ENCODE measurements at places on chromosomes 7 and 10.
A peak's percentile ranks its signal among the peaks of the same experiment; 100 is the strongest.

GRCh38 chr10:126373972-126374371 lies 14.3 kb downstream of the ADAM12 start:
- peak; percentile 37 for DNase-seq

DNA sequence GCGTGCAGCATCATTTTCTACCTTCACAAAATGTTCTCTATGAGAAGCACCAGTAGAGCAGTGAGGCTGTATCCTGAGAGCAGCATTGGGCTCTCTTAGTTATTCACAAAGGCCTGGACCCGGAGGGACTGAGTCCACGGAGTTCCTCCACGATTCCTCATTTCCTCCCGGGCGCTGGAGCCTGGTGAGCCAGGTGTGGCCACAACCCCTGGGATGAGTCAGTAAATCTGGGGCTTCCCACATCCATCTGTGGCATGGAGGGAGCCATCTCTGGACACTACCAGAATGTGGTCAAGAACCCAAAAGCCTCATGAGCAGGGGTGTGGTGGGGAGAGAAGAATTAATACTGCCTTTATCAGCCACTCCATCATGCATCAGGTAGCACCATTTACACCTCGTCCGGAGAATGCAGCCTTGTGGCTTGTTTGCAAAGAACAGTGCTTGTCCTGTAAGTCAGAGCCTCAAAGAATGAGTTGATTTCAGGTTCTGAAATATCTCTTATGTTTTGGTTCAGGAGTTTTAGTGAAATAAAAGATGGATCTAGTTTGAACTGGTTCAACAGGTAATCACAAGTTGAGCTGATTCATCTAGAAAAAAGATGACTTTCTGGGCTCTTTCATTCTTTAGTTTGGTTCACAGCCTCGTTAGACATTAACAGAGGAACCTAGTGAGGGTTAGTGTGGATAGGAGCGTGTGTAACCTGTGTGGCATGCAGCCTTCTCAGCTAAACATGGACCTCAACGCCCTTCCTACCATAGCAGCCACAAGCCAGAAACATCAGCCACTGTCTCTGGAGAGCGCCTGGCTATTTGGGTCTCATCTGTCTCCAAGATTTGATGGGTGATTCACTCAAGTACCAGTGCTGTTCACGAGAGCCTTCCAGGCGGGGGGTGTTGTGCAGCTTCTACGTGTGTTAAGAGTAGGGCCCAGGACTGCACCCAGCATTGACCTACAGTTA lies 95.2 kb downstream of the WDR37 start:
- DNase-seq, result no peak

DNA sequence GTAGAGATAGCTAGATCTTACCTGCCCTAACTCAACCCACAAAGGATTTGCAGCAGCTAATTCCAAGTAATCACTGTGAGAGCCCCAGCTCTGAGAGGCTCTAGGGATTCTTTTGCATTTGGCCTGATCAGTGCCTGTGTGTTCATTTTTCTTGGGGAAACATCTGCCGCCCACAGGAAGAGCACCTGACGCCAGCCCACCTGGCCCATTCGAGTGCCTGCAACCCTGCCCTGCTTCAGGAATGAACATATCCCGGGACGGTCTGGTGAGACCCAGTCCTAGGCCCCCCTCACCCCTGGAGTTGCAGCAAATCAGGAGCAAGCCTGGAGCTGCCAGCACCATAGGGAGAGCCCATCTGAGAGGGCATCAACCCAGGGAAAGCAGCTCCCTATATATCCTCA lies 38.8 kb downstream of the GSDME start:
- DNase-seq, result no peak

GRCh38 chr7:146875237-146875785 lies 758.7 kb downstream of the CNTNAP2 start:
- no peak for DNase-seq

- DNase-seq, result no peak
Measured at GRCh38 chr7:128893251-128894100, 17.0 kb downstream of the KCP start.

GRCh38 chr7:70660154-70660818 lies 471.7 kb upstream of the GALNT17 start:
- DNase-seq, result no peak

GRCh38 chr7:98267303-98267702 lies 14.2 kb upstream of the BRI3 start:
- DNase-seq, result no peak

- peak; percentile 68 for DNase-seq
Measured at GRCh38 chr7:120867932-120868331, 10.0 kb upstream of the TSPAN12 start.

DNA sequence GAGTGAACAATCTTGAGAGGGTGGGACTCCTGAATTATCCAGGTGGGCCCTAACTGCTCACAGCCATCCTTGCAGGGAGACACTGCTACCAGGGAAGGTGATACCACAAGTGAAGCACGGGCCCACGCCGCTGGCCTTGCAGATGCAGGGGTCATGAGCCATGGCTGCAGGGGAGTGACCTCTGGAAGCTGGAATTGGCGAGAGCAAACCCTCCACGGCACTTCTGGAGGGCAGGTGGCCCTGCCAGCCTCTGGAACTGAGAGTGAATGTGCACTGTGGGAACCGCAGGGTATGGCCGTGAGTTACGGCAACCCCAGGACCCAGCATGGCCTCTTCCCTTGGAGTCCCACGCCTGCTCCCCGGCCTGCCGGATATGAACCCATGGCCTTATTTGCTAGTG lies 37.5 kb downstream of the STK32C start:
- no peak for DNase-seq

DNA sequence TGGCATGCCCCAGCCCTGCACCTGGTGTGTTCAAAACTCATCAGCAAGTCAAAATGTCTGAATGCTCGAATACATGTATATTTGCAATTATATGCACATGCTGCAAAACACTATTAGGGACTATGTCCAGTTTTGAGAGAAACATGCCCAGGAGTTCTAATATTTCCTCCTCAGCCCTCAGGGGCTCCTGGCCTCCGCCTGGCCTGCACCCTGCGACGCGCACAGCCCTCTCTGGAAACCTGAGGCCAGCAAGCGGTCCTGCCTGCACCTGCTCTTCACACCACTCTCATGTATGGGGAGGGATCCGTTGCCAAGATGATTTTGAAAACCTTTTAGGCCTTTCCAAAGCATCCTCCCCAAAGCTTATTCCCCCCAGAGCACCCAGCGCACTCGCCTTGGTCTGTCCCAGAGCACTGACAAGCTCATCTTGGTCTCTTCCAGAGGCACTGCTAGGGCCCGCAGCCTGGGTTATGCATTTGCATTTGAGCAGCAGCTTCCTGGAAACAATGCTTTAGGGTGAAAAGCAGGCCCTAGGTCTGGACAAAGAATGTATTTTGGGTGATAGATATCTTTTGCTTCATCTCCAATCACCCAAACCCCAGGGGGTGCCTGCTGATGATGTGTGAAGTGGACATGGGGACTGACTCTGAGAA lies 22.6 kb upstream of the CNPY1 start:
- no peak for DNase-seq

DNA sequence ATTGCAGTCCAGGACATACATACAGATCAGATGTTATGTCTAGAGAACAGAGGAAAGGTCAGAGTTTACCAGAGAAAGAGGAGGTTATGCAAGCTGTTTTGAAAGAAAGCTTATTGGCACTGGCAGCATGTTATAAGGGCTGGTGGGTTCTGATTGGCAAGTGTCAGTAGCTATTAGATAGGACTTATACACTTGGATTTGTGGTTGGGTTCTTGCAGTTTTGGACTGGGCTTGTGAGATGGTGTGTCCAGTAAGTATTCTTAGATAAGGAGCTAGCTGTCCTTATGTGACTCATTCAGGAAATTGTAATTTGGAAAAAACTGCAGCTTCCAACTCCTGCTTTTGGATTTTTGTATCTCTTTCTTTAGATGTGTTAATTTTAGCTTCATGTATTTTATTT lies 130.7 kb upstream of the NAMPT start:
- peak; percentile 23 for DNase-seq
